ENCODE measurements at places on chromosomes 2 and 18. TPM values are rescaled to one million over a fixed set of nuclear protein-coding genes. Genes with fewer than 3 reads are reported as not detected.

DNA sequence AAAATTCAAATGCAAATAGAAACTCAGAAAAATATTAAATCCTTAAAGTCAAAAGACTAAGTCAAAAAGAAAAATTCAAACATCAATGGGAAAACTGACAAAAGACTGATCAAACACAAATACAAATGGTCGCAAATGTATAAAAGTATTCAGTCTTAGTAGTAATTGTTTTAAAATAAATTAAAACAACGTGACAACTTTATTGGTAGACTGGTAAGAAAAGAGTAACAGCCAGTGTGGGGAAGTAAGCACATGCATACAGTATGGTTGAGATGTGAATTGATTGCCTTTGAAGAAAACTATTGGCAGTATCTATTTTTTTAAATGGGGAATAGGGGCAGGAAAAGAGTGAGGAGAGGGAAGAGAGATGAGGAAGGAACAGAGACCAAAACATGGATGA is 9.8 kb downstream of the TMEM131 start:
- no peak for DNase-seq

DNA sequence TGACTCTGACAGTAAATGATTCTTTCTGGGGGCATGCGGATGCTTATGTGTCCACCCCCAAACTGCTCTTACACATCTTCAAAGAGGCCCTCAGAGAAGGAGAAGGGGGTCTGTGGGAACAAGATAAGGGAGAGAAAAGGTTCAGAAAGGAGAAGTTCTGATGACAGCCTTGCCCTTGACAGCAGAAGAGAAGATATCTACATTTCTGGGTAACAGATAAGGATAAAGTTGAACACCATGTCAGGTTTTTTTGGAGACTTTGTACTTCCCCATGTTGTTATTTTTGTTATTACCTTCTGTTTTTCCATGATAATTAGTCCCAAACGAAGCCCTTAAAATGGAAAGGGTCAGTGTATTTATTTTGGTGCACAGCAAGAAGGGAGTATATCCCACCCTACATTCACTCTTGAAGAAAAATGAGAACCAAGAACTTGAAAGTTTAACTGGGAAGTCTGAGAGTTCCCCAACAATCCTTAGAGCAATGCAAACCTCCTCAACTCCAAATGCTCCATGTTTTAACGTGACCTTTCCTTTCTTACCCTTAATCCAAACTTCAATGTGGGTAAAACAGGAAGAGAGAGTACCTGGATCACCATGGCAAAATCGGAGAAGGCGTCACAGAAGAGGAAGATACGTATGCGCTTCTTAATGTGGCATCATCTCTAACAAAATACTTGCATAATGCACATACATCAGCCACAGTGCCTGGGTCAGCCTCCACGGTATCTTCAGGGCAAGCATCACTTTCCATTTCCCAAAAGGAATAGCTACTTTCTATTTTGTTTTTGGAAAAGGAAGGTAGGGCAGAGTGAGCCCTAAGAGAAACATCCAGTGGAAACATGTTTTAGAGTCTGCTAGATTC is 264.6 kb upstream of the STON1 start:
- no peak for DNase-seq

DNA sequence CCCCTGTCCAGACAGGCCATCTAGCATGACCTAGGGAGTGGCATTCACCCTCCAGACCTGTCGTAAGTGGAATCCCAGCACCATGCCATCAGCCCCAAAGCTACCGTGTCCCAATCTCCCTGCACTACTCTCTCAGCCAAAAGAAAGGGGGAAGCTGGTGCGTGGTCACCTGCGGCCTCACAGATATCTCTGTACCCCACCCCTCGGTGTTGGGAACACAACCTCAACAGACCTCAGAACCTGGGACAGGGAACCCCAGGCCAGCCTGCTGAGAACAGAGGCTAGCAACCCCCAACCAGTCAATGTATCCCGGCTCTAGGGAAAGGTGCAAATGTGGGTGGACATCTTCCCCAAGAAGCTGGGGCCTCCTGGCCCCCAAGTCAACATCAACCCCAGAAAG is 38.2 kb downstream of the LMAN2L start:
- DNase-seq = no peak

- no peak for DNase-seq
These were observed 16.9 kb upstream of the FN1 start for GRCh38 chr2:215452725-215453124.

GAL3ST2 gene
- total RNA-seq = not detected

SKA1 gene
- 13.3 TPM for total RNA-seq
